ENCODE measurements at places on chromosomes 7 and 10.
A peak's percentile ranks its signal among the peaks of the same experiment; 100 is the strongest.

GRCh38 chr7:26280097-26280496 lies 11.6 kb upstream of the SNX10 start:
- DNase-seq: no peak

DNA sequence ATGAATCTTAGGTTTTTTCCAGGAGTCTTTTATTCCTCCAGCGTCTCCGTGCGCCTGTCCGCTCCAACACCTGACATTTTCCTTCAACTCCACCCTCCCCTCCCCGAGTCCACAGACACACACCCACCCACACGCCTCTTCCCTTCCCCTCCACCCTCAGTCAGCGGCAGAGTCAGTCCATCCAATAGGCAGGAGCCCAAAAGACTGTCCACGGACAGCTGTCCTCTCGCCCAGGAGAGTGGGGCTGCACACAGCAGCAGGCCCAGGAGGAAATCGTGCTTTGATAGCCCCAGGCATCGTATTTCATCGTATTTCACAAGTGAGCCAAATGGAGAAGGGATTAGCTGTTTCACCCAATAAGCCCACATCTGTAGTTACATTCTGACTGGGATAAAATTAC lies 285.1 kb downstream of the ZEB1 start:
- peak; percentile 75 for DNase-seq

- no peak for DNase-seq
These were observed at the start of gene PNLIPRP2 for GRCh38 chr10:116620423-116621400. Gene PNLIPRP2, plus strand, starts transcription at chr10:116620953.

DNA sequence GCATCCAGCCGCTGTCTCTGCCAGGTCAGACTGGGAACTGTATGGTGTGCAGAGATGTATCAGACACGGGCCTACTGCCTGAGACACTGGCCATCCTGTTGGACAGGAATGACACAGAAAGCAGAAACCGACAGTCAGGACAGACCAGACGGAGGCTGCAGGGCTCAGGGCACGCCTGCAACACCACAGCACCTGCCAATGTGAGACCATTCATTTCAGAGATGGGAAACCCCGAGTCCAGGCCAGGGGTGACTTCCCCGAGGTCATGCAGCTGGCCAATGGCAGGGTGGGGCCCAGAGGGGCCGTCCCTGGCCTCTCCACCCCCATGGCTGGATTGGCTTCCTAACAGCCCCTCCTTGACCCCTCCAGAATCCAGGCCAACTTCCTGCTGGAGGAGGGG lies 34.7 kb downstream of the GRID1 start:
- DNase-seq: peak; percentile 12

DNA sequence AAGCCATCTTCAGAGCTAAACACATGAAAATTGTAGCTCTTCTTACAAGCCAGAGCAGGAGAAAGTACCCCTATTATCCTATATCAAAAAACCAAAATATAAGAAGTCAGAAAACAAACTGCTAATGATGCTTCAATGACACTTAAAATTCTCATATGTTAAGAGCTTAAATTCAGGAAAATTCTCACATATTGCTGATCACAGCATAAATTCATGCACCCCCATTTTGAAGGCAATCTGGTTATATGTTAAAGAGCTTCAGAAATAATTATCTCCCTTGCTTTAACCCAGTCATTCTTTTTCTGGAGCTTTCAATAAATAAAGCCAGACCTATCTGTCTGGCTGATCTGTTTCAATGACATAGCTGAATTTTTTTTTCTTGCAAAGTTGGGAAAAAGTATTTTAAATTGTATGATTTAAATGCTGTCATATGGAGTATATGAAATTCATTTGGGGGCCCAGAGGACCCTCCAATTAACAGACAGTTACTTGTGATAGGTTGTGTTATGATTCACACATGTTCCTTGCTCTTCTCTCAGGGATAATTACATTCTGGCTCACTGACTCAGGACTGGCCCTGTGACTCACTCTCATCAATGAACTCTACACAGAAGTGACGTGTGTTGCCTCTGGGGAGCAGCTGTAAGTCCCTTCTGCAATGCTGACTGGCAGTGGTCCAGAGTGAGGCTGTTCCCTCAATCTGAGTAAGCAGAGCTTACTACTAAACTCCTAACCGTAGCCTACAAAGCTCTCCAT lies 85.2 kb downstream of the HGF start:
- DNase-seq: peak; percentile 86

GRCh38 chr10:95860166-95860940 lies 47.4 kb upstream of the CC2D2B start:
- DNase-seq: no peak

- DNase-seq: no peak
These were observed 149.2 kb upstream of the SEMA3D start for GRCh38 chr7:85336086-85336485.

DNA sequence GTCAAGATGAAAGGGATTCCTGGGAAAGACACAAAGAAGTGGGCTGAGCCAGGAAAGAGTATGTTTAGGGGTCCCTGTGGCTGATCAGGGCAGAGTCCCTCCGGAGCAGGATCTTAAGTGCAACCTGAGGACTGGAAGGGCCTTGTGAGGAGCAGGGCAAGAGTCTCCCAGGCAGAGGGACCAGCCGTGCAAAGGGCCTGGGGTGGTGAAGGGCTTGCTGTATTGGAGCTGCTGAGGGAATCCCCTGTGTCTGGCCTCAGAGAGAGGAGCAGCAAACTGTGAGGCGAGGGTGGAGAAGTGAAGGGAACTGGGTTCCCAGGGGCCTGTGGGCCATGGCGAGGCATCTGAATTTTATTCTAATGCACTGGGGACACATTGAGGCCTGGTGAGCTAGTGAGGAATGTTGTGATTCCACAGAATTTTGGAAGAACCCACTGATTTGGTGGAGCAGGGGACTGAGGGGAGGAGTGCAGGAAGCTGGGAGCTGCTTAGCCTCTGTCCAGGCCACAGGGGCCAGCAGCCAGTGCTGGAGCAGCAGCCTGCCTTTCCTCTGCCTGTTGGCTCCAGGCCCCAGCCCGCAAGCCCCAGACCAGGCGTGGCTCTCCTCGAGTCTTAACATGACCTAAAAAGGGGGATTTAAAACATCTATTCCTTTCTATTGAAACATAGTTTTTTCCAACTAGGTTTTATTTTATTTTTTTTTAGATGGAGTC lies 138.4 kb upstream of the IGFBP3 start:
- peak; percentile 76 for DNase-seq

DNA sequence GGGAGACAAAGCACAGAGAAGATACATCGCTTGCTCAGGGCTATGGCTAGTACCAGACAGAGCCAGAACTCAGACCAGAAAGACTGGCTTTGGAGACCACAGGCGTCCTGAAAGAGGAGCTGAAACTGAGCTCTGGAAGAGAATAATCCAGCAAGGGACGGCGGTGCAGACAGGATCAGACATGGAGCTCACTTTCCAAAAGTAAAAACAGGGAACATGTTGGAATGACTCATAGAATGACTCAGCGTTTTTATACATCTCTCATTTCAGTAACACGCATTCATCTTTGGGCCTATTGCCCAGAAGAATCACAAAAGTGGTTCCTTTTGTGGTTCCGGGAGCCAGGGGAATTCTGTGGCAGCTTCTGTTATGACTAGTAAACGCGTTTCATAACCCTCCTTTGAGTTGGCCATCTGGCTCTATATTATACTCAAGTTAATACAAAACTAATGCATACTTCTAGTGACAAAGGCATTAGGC lies 37.2 kb downstream of the PLEKHS1 start:
- DNase-seq: no peak

DNA sequence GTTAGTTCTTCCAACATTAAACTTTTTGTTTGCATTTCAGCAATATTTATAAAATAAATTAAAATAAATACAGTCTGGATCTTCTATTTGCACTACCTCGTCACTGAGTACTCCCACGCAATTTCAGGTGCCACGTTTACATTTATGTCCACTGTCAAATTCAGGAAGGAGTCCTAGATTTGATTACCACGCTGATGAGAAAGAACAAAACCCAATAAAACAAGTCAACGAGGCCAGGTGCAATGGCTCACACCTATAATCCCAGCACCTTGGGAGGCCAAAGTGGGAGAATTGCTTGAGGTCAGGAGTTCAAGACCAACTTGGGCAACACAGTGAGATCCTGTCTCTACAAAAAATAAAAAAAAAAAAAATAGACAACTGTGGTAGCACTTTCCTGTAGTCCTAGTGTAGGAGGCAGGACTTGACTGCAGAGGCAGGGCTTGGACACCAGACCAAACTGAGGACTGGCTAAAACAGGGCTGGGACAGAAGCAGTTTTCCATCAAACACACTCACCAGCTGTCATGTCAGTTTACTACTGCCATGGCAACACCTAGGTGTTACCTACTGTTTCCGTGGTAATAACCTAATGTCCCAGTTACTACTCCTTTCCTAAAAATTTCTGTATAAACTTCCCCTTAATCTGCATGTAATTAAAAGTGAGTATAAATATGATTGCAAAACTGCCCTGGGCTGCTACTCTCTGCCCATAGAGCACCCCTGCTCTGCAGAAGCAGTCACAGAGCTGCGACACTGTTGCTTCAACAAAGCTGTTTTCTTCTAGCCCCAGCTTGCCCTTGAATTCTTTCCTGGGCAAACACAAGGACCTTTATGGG lies 341.7 kb downstream of the PARD3 start:
- DNase-seq: no peak

GRCh38 chr10:14761372-14761771 lies 13.3 kb downstream of the FAM107B start:
- DNase-seq: no peak

DNA sequence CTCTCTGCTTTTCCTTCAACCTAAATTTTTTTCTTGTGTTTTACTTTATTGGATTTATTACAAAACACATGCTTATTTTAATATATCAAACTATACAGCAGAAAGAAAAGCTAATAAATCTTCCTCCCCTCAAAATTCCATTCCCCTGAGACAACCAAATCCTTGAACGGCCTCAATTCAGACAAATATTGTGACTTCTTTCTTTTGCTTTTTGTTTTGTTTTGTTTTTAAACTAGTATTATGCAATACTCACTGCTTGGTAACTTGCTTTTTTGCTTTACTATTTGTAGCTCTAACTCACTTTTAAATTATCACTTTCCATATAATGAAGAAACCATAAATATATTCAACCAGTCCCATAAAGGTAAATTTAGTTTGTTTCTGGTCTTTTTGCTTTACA lies 59.4 kb upstream of the CDK1 start:
- DNase-seq: no peak

- no peak for DNase-seq
These were observed 242.8 kb downstream of the ELFN1 start for GRCh38 chr7:1912593-1913465.

- DNase-seq: no peak
These were observed 4.0 kb upstream of the NKX2-3 start for GRCh38 chr10:99528494-99529441.

- no peak for DNase-seq
These were observed 55.2 kb downstream of the TWIST1 start for GRCh38 chr7:19062216-19062615.

GRCh38 chr10:49841615-49842332 lies 79.7 kb upstream of the OGDHL start:
- DNase-seq: no peak

DNA sequence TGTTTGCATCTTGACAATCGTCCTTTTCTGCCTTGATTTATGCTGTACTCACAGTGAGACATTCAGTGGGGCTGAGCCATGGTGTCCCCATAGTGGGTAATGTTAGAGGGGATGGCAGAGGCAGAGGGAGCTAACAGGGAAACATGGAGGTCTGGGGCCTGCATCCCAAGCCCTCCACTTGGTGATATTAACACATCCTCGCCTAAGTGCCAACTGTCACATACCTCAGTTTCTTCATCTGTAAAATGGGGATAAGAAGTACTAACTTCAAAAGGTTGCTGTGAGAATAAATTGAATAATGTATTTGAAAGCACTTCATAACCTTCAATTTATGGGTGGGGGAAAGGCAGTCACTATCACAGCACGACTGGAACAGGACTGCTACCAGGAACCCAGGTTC lies 27.8 kb downstream of the RPP38 start:
- no peak for DNase-seq

- no peak for DNase-seq
These were observed 45.0 kb downstream of the MTPN start for GRCh38 chr7:135932131-135932530.

- DNase-seq: no peak
These were observed 17.5 kb downstream of the CREB3L2 start for GRCh38 chr7:137984181-137985041.

- DNase-seq: no peak
These were observed at the start of gene IGFBP1 for GRCh38 chr7:45888185-45888992. Gene IGFBP1, plus strand, starts transcription at chr7:45888488. Its CDS starts 165 bp downstream, at chr7:45888653.

DNA sequence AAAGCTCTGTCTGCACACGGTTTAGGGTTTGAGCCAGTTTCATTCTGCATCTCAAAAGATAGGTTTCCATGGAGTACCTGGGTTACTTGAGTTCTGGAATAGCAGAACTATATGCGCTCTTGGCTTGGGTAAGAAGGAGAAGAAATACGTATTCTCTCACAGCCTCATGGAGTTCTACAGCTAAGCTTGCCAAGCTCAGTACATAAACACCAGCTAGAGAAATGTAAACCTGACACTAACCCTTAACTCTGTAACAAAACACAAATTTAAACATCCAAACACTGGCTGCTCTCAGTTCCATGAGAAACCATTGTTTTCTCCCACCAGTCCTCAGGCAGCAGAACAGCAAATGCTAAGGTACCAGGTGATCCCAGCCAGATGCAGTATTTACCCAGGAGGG lies 557.2 kb downstream of the INHBA start:
- DNase-seq: no peak

DNA sequence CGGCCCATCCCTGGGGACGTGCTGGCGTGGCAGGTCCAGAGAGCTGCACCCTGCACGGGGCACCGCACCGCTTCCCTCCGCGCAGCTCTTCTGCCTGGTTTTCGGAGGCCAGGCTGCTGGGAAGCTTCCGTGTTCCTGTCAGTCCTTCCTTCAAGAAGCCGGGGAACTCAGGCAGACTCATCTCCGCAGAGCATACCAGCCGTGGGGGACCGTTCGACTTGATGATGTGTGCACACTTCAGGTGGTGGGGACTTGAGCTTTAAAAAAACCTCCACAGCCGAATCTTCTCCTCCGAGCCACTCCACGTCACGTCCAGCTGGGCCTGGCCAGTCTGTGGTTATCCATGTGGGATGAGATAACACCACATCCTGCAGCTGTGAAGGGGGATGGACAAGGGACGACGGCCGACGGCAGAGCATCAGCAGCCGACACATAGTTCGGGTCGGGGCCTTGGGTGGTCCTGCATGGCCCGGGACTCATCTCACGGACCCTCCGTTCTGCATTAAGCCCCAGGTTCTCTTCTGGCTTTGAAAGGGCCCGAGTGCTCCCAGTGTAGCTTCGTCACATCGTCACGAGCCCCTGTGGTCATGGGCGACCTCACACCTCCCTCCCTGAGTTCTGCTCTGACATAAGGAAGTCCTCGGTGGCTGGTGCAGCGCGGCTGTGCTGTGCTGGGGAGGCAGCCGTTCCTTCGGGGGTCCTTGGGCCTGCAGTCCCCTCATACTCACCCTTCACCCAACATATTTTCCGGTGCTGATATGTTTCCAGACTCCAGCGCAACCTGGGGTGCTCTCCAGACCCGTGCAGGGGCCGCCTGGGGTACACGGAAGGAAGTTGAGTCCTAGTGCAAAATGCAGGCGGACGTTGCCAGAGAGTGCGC lies 4.5 kb upstream of the BHLHA15 start:
- no peak for DNase-seq
